ENCODE measurements at places on chromosomes 4 and X.

DNA sequence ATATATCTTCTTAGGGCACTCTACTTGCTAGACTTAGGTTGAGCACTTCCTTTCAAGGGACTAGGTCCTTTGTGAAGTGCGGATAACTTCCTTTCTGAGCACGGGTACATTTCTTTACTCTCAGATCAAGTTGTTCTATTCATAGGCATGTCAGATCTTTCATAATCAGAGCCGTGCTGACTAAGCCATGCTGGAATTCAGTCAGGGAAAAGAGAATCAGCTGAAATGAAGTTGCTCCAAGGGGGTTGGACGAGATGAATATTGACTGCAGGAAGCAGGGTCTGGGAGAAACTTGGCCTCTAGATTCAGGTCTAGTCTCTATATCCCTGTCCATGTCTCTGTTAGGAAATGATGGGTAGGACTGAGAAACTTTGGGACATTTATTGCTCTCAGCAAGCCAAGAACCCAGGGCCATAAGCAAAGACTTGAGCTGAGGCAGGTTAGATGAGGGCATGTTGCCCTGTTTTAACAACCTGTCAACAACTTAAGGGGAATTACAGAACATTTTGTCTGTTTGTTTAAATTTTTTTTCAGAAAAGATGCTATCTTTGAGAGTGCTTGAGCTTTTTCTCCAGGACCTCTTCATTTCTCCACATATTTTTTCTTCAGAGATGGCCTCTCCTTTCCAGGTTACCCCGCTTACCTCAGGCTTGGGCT, 28.3 kb downstream of the AREG start:
- H3K4me1 ChIP-seq = no peaks in the 10 kb centered on the region
- H3K36me3 ChIP-seq = no peaks in the 10 kb centered on the region
- peaks cover 14% of the 10 kb centered on the region for H3K27me3 ChIP-seq
- no peak overlapping the region for H3K27ac ChIP-seq

DNA sequence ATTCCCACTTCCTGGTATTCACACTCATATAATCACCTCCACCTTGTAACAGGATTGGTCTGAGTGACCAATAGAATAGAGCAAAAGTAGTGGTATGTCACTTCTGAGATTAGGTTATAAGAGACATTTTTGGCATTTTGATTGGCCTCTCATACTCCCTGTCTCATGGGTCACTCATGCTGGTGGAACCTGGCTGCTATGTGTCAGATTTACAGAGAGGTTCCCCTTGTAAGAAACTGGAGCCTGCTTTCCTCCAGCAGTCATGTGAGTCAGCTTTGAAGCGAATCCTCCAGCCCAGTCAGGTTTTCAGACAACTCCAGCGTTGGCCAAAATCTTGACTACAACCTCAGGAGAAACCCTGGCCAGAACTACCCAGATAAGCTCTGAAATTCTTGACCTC, 2.6 kb upstream of the OTUD4 start:
- no peaks in the 10 kb centered on the region for H3K36me3 ChIP-seq
- no peak overlapping the region for H3K4me3 ChIP-seq
- H3K27ac ChIP-seq = no peak overlapping the region
- peaks cover 7% of the 10 kb centered on the region for H3K4me1 ChIP-seq
- peaks cover 5% of the 10 kb centered on the region for H3K27me3 ChIP-seq

GRCh38 chrX:115582616-115583495, 21.9 kb downstream of the PLS3 start:
- H3K27ac ChIP-seq = no peak overlapping the region
- no peak for DNase-seq
- H3K4me3 ChIP-seq = no peak overlapping the region

- no peaks in the 10 kb centered on the region for H3K36me3 ChIP-seq
- H3K4me3 ChIP-seq = no peak overlapping the region
- no peak overlapping the region for H3K27ac ChIP-seq
- no peaks in the 10 kb centered on the region for H3K4me1 ChIP-seq
Observed at GRCh38 chrX:68945603-68946228, 116.9 kb downstream of the EFNB1 start.
